Left ventricle myocardium inferior (tissue), 1 donor: ENCODE measurements at places on chromosomes 16 and 17.

DNA sequence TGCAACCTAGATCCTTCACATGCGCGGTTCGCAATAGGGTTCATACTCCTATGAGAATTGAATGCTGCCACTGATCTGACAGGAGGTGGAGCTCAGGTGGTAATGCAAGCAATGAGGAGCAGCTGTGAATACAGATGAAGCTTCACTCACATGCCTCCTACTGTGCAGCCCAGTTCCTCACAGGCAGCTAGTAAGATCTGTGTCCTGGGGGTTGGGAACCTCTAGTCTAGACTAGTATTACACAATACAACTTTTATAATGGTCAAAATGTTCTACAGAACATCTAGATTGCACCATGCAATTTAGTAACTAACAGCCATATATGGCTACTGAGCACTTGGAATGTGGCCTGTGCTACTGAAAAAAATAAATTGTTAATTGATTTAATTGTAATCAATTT, 26.7 kb downstream of the ABCA5 start:
- no peak for DNase-seq

- no peak for DNase-seq
Measured at GRCh38 chr17:67491681-67492024, 114.6 kb downstream of the PITPNC1 start.

- DNase-seq: no peak
Measured at GRCh38 chr16:50502616-50503011, 45.6 kb upstream of the NKD1 start.

- DNase-seq: peak; percentile 64
Measured at GRCh38 chr16:66502020-66502913, 47.7 kb downstream of the TK2 start.

DNA sequence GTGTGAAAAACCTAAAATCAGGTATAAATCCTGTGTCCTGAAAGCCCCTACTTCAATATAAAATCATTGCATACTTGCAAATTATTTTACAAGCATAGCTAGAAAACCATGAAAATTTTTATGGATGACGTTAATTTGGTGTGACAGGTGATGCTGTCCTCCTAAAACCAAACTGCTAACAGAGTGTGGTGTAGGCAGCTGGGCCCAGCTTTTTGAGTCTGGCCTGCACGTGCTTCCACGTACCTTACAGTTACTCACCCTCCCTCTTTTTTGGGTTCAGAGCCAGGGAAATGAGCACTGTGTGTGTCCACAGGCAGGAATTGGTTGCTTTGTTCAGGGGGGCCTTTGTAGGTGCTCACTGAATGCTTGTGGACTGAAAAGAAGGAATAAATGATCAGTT, 36.4 kb downstream of the CLEC16A start:
- no peak for DNase-seq

- no peak for DNase-seq
Measured at GRCh38 chr17:69961501-69962145, 113.4 kb upstream of the KCNJ16 start.

GRCh38 chr16:87704754-87705353, 60.9 kb downstream of the KLHDC4 start:
- DNase-seq: no peak

GRCh38 chr17:58786586-58787295, 31.1 kb downstream of the PPM1E start:
- no peak for DNase-seq

GRCh38 chr17:43427362-43428043, 28.7 kb downstream of the ARL4D start:
- no peak for DNase-seq

GRCh38 chr17:14080847-14081251, 11.5 kb downstream of the COX10 start:
- DNase-seq: no peak

DNA sequence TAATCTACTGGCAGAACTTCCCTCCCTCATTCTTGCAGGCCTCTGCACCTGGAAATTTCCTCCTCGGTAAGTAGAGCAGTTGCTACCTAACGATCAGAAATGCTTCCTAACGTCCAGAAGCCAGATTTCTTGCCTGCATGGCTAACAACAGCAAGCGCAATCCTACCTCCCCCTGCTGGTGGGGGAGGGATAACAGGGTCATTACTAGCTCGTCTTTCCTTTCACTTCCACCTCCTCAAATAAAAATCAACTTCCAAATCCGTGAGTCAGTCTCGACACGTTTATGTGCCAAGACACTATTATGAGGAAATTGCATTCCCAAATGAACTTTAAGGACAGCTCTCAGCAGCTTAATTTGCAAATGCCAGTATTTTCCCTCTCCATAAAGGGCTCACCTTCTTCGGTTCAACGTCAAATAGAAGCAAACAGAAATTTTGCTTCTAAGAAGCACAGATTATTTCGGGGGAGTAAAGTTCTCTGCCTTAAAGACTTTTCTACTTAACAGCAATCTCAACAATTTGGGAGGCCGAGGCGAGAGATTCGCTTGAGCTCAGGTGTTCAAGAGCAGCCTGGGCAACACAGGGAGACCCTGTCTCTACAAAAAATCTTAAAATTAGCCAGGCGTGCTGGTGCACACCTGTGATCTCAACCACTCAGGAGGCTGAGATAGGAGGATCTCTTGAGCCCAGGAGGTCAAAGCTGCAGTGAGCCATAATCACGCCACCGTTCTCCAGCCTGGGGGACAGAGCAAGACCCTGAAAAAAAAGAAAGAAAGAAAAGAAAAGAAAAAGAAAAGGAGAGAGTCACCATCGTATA, 188.6 kb upstream of the PSMD7 start:
- DNase-seq: no peak

DNA sequence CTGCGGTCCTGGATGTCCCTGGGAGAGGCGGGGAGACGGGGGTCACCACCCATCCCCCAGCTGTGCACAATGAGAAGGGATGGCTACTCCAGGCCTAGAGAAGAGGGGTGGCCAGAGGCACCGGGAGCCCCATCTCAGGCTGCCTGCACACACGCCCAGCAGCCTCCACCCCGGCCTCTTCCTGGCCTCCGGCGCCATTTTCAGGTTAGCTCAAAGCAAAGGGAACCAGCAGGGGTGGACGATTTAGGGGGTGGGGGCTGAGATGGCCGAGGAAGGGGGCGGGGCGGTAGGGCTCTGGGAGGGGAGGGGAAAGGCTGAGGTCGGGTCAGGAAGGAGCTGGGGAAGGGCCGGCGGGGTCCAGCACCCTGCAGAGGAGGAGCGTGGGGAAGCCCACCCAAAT, 42.8 kb downstream of the SRCIN1 start:
- DNase-seq: no peak

GRCh38 chr17:66549311-66549704, 246.9 kb downstream of the PRKCA start:
- DNase-seq: no peak

GRCh38 chr16:74666010-74666421, 661 bp downstream of the RFWD3 start:
- no peak for DNase-seq

GRCh38 chr17:72399608-72400487, 279.0 kb downstream of the SOX9 start:
- DNase-seq: no peak

GRCh38 chr17:50922721-50923405, 56.7 kb upstream of the TOB1 start:
- no peak for DNase-seq

DNA sequence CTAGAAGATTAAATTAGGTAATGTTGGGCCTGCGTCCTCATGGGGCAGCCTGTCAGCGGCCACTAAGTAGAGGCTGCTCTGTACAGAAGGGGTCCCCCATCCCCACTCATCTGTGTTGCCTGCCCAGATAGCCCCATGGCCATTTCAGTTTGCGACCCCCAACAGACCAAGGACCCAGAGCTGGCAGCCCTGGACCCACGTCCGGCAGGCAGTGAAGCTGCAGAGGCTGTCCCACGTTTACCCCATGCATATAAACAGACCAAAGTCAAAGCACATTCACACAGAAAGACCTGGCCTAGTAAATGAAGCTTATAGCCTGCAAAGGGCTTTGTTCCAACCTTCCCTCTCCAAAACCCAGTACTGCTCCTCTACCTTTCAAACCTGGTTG, 4.6 kb downstream of the PDF start:
- no peak for DNase-seq

GRCh38 chr16:16045879-16046278, 96.5 kb downstream of the ABCC1 start:
- no peak for DNase-seq
